Activated CD4-positive, alpha-beta T cell treated with anti-CD3 and anti-CD28 coated beads for 36 hours (primary cell): ENCODE measurements at places on chromosomes 5 and 9. TPM values are rescaled to one million over a fixed set of nuclear protein-coding genes. Genes with fewer than 3 reads are reported as not detected.

The DAB2IP gene
- total RNA-seq: 0.02 TPM

GRCh38 chr9:89409466-89409865, 88.4 kb downstream of the SEMA4D start:
- DNase-seq: no peak

GRCh38 chr9:89295400-89295799, 15.6 kb upstream of the CKS2 start:
- no peak for DNase-seq

The CEMIP2 gene
- total RNA-seq: 34.1 TPM

The CDH6 gene
- total RNA-seq: not detected

DNA sequence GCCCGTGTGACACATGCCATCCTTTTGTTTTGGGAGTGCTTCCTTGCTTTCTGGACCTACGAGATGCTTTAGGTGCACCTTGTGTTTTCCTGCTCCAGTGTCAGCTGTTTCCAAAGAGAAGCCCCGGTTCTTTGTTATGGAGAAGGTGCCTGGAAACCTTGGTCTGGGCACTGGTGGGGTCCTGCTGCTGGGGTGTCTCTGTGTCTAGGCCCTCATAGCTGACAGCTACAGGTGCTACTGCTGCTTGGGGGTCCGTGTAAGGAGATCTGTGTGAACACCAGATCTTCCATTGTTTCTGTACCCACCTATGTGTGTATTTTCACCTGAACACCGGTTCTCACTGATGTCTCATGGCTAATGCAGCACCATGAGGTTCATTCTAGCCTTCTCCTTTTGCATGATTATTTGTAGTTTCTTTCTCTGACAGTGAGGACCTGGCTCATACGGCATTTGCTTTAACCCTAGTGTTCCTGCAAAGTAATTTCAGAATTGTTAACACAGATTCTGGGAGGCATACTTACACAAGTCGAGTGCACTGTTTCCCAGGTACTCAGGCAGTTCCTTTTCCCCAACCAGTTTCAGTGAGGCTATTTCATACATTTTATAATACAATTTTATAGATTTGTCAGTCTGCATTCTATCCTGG, 13.2 kb upstream of the FAM120AOS start:
- no peak for DNase-seq

The C9orf50 gene
- not detected for total RNA-seq

DNA sequence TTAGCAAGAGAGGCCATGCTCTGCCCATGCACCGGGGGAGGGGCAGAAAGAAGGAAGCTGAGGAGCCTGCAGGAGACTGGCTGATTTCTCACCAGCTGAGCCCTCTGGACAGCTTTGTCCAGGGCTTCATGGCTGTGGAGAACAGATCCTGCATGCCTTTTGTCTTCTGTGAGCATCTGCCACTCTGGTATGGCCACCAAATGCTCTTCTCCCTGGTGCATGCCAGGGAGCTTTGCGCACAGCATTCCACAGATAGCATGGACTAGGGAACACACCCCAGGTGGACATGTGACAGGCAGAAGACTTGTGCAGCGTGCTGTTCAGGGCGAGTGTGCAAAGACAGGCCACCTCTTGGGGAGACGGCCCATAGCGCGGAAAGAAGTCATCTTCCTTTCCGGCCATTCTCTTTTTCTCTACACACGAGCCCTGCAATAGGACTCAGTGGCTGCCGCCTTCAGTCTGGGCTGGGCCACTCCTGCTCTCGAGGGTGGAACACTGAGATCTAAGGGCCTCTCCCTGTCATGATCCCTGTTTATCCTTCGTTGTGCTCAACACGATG, 56.7 kb downstream of the GADD45G start:
- no peak for DNase-seq

DNA sequence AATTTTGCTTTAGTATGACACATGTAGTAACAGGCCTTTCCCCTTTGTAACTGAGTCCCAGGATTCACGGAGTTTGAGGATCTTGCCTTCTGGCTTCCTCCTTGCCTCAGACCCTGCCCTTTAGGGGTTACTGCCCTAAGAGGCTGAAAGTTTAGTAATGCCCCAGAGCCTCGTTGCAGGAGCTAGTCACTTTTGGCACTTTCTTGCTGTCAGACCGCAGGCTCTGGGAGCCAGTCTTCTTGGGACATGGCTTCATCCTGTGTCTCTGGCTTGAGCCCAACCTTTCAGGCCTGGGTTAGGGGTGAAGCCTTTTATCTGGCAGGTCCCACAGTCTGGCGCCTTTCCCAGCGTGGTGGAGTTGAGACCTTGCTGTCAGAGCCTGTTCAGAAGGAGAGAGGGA, 185.6 kb upstream of the DMRT1 start:
- DNase-seq: no peak

The HTR4 gene
- not detected for total RNA-seq

- DNase-seq: no peak
Measured at GRCh38 chr5:178377583-178378270, 145.1 kb upstream of the PHYKPL start.

DNA sequence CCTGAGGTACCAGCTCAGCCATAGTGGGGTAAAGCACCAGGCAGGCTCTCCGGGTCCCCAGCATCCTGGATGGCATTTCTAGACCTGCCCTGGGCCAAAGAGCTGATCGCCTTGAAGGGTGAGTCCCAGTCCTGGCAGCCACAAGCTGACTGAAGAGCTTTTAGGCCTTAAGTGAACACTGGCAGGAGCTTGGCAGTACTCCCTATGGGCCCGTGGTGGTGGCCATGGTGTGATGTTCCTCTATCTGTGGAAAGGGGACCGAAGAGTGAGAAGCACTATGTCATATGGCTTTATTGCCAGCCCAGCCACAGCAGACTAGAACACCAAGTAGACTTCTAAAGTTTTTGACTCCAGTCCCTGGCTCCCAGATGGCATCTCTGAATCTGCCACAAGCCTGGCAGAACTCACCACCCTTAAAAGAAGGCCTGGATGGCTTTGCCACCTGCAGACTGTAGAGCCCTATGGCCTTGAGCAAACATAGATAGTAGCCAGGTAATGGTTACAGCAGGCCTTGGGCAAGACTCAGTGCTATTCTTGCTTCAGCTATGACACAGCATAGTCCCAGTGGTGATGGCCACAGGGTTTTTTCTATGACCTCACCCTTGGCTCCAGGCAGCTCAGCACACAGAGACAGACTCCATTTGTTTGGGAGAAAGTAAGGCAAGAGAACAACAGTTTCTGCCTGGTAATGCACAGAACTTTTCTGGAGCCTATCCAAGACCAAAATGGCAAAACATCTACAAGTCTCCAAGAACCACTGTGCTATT, 801.5 kb upstream of the DMAC1 start:
- no peak for DNase-seq

- no peak for DNase-seq
Measured at GRCh38 chr5:68740226-68740910, 353.4 kb upstream of the SLC30A5 start.

GRCh38 chr5:168793841-168794837, 215.0 kb upstream of the PANK3 start:
- peak; percentile 81 for DNase-seq

The SMC2 gene
- total RNA-seq: 78.4 TPM

The MEGF10 gene
- total RNA-seq: not detected

The ECM2 gene
- total RNA-seq: not detected

GRCh38 chr5:110106750-110107149, 417.0 kb downstream of the MAN2A1 start:
- no peak for DNase-seq

The COL23A1 gene
- not detected for total RNA-seq

- DNase-seq: peak; percentile 7
Measured at GRCh38 chr9:27645161-27645840, 72.0 kb upstream of the C9orf72 start.

- peak; percentile 64 for DNase-seq
Measured at GRCh38 chr5:171984748-171985419, 21.6 kb downstream of the FBXW11 start.

The FYB1 gene
- total RNA-seq: 109 TPM

GRCh38 chr9:129572052-129572425, 48.9 kb downstream of the C9orf50 start:
- DNase-seq: no peak

DNA sequence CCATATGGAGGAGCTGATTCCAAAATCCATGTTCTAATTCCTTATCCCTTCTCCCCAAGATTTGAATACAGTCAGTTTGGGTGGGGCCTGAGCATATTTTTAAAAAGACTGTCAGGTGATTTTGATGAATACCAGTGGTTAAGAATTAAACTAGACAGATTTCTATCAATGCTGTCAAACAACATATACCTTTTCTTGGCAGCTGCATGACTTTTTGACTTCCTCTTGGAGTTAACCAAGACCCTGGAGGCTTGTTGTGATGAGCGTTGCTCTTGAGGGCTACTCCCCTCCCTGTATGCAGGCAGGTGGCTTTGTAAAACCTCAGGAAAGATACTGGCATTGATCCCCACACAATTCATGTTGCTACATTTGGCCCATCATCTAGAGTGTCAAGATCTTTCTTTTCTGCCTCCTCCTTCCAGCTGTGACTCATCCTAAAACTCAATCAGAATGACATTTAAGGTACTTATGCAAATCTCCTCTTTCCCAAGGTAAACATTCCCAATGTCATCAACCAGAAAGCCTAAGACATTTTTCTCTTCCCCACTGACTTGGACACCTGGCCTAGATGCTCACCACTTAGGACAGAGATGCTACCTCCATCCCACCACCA, 61.7 kb downstream of the PPP2R2B start:
- no peak for DNase-seq

DNA sequence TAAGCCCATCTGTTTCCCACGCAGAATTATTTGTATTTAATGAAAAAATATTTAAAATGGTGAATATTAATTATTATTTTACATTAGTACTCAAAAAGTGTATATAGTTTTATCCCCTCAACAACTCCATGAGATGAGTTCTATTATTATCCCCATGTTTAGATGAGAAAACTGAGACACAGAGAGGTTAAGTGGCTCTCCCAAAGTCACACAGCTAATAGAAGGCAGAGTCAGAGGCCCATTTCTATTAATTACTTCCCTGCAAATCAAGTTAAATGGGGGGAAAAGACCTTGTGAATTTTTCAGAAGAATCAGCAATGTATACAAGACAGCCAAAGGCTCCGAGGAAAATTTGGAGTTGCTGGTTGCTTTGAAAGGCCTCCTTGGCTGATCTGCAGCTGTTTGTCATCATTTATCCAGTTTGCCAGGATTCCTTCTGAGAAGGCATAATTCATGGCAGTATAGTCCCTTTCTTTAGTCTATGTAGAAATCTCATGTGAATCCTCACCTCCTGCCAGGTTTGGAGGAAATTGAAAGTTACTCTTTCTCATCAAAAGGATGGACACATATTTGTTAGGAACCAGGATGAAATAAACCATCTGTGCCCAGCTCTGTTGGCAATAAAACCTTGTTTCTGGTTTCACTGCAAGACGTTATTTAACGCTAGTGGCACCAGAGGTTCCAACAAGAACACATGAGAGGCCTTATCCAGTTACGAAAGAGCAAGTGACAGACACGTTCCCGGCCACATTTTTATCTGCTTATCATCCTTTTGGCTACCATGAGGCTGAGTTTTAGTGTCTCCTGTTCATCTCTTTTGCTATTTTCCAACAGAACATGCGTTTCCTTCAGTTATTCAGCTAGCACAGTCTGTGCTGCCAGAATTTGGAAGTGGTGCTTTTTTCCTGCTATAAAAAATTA, 621 bp downstream of the FYB1 start:
- DNase-seq: no peak

- no peak for DNase-seq
Measured at GRCh38 chr5:179786861-179787260, 6.9 kb upstream of the LTC4S start.

GRCh38 chr9:133773889-133774655, 35.9 kb upstream of the SARDH start:
- no peak for DNase-seq

The LRRC19 gene
- total RNA-seq: not detected

- DNase-seq: no peak
Measured at GRCh38 chr9:118100529-118101419, 396.6 kb downstream of the TLR4 start.

- DNase-seq: peak; percentile 8
Measured at GRCh38 chr5:149561848-149562247, 10.6 kb upstream of the CSNK1A1 start.

The CARD9 gene
- total RNA-seq: 0.98 TPM

The TEX48 gene
- 0.75 TPM for total RNA-seq

GRCh38 chr9:73869264-73869663, 627.9 kb upstream of the RORB start:
- peak; percentile 49 for DNase-seq

- no peak for DNase-seq
Measured at GRCh38 chr9:125258832-125259534, 2.6 kb upstream of the GAPVD1 start.

- peak; percentile 71 for DNase-seq
Measured at GRCh38 chr5:133861161-133861737, 107.2 kb downstream of the C5orf15 start.

The DBH gene
- not detected for total RNA-seq

DNA sequence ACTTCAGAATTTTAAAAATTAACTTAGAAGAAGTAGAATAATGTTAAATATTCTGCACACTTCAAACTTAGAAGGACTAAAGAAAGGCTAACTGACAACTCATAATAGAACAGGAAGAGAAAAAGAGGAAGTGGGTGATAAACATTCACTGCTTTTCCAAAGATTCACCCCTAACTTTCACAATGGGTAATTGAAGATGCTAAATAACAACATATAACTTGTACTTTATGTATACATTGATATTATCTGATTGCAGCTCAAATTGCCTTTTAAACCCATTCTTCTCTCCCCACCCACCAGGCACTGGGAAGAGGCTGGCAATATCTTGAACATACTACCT, 376.6 kb downstream of the EFNA5 start:
- DNase-seq: no peak

The PCDHA6 gene
- total RNA-seq: not detected

DNA sequence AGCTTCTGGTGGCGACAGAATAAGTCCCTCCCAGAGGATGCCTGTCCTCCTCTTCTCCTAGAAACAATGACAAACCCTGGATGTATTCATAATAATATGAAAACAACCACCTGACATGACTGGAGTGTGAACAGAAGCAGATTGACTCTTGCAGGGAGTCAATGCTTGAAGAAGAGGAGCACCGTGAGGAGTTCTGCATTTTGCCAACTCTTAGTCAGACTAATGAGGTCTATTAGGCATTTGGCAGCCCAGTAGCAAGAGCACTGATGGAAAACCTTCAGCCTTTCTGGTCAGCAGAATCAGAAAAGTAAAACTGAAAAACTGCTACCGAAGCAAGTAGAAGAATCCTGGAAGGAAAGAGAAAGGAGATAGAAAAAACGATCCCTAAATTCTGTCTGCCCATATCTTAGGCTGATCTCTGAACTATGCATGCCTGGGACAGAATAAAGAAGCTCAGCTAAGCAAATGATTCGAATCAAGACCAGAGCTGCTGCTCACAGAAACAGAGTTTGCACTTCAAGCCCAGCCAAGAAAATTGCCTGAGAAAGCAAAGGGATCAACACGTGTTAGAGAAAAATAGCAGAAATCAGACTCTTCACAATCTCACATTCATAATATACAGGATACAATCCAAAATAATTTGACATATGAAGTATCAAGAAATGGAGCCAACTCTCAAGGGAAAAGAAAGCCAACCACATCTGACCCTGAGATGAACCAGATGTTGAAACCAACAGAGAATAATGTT, 69.5 kb upstream of the OSMR start:
- no peak for DNase-seq
